ENCODE measurements at places on chromosomes 4 and X.

- peak; percentile 49 for DNase-seq
Observed at GRCh38 chr4:53132132-53132891, 233.5 kb downstream of the SCFD2 start.

GRCh38 chr4:101141230-101141629 lies 206.1 kb downstream of the PPP3CA start:
- DNase-seq = no peak

GRCh38 chrX:32421266-32421665 lies 790.1 kb downstream of the DMD start:
- no peak for DNase-seq

DNA sequence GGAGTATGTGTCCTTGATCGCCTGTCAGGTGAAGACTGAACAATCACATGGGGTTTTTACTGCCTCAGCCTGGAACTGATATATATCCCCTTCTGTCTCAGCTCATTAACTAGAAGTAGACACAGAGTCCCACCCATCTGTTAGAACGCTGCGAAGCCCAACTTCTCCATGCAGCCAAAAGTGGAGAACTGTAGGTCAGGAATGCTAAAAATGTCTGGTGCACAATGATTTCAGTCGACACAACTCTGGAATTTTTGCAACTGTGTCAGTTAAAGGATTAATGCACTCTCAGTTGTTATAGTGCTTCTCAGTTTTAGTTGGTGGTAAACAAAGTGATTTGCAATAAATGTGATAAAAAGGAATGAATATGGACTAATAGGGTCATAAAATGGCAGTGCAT lies 287.2 kb downstream of the INPP4B start:
- DNase-seq = peak; percentile 66

DNA sequence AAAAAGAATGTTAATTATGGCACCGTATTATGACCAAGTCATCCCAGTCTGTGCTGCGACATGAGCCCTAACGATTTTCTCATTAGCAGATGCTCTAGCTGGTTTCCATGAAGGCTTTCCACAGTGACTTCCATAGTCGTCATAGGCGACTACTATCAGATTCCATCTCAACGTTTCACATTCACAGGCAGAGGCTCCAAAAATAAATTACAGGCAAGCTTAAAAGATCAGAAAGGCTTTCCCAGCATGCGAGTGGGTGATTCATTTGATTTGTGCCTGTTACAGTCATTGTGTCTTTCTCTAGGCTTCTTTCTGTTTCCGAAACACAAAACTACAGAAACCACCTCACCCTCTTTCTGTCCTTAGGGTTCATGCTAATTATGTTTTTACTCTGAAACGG lies 43.2 kb downstream of the PALLD start:
- DNase-seq = peak; percentile 86

DNA sequence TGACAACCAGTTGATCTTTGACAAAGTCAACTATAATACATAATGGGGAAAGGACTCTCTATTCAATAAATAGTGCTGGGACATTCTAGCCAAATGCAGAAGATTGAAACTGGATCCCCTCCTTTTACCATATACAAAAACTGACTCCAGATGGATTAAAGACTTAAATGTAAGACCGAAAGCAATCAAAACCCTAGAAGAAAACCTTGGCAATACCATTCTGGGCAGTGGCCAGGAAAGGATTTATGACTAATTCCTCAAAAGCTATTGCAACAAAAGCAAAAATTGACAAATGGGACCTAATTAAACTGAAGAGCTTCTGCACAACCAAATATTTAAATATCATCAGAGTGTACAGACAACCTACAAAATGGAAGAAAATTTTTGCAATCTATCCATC lies 185.1 kb downstream of the NPNT start:
- DNase-seq = no peak

GRCh38 chr4:59770601-59771264 lies 1429.4 kb upstream of the ADGRL3 start:
- DNase-seq = no peak

- no peak for DNase-seq
Observed at GRCh38 chr4:13207226-13207625, 276.9 kb downstream of the RAB28 start.

DNA sequence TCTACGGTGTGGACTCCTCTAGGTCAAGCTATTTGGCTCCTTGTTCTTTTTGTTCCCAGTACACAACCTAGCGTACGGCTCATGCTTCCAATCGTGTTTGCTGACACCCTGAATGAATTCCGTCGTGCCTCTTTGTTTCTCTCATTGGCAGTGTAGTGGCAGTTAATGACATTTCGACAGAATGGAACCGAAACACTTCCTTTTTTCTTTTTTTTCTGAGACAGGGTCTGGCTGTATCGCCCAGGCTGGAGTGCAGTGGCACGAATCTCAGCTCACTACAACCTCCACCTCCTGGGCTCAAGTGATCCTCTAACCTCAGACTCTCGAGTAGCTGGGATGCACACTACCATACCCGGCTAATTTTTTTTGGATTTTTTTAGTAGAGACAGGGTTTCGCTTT lies 113.3 kb upstream of the ATP6AP2 start:
- no peak for DNase-seq

GRCh38 chr4:65661471-65661870 lies 8.8 kb downstream of the EPHA5 start:
- DNase-seq = no peak

DNA sequence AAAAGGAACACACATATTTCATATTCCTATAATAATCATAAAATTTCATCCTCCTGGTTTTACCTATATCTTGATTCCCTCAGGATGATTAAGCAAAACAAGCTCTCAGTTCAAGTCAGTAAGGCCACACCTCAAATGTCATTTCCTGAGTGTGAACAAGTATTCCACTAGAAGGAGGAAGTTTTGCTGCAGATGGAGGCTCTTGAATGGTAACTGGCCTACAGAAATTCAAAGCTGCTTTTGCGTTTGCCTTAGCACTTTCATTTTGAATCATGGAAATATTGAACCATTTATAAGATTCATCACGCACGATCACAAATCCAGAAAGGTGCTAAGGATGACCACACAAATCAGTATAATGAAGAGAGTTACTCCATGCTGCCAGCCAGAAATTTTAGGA lies 254.4 kb upstream of the CXXC4 start:
- DNase-seq = no peak

GRCh38 chrX:40166582-40166981 lies 68.8 kb upstream of the BCOR start:
- DNase-seq = peak; percentile 79

- no peak for DNase-seq
Observed at GRCh38 chr4:62394766-62395165, 1194.6 kb downstream of the ADGRL3 start.

- no peak for DNase-seq
Observed at GRCh38 chr4:125727931-125728330, 413.2 kb downstream of the FAT4 start.

- no peak for DNase-seq
Observed at GRCh38 chr4:175635546-175635945, 176.5 kb downstream of the GPM6A start.

GRCh38 chrX:54482839-54483593 lies 13.0 kb downstream of the FGD1 start:
- DNase-seq = no peak
